ENCODE measurements at places on chromosomes 2 and 18. TPM values are rescaled to one million over a fixed set of nuclear protein-coding genes. Genes with fewer than 3 reads are reported as not detected.

DNA sequence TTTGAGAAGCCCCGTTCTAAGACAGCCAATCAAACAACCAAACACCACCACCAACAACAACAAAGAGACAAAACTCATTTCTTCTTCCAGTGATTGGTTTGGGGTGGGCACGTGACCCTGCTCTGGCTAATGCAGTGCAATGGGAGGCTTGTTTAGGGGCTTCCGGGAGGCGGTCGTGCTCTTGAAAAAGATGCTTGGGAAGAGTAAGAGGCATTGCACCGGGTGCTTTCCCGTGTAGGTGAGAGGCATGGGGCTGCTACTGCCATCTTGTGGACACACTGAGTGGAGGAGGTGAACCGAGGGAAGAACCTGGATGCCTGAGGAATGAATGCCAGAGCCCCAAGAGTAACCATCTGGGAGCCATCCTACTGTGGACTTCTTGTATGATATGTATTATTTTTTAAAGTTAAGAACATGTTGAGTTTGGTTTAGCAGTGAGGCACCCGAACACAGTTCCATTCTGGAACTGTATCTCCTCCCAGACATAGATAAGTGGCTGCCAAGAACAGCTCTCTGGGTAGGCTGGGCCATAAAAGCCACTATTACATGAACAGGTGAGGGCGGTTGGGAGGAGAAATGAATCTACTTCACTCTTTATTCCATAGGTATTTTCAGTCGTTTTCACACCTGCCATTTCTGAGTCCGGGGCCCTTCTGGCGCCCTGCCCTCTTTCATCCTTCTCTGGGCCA is 19.1 kb upstream of the ARHGAP25 start:
- peak; percentile 42 for DNase-seq

- DNase-seq: no peak
Measured at GRCh38 chr2:171625006-171625405, 62.3 kb upstream of the DYNC1I2 start.

DNA sequence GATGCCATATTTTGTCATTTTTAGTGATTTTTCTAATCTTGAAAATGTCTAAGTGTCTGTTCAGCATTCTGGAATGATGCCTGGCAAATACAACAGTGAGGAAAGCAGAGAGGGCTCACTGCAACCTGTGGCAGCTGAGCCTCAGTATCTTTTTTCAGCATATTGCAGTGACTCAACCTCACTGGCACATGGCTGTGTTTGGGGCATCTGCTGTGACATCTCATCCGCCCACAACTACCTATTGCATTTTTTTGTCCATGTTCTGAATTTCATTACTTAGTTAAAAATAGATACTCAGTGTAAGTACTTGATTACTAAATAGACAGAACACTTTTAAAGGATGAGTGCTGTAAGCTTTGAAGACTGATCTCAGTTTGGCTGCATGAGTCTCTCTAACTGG is 10.7 kb downstream of the BABAM2 start:
- no peak for DNase-seq

DNA sequence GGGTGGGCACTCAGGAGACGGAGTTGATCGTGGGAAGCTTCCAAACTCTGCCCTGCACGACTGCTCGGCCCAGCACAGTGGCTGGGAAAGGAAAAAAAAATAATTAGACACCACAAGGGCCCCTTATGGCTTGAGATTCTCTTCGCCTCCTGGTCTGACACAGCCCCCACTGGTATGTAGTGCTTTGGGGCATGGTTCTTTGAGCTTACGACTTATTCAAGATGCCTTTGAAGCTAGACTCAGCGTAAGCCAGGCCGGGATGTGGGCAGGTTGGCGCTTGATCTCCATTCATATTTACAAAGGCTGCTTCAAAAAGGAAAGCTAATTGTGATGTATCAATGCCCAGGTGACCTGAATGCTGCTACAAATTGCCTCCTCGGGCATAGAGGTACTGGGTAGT is 50.5 kb downstream of the CXCR4 start:
- DNase-seq: no peak

Gene REG3G
- not detected for polyA plus RNA-seq

Gene CHN1
- 26.1 TPM for polyA plus RNA-seq

Gene KCNS3
- 6.9 TPM for polyA plus RNA-seq

Gene ARPC2
- polyA plus RNA-seq: 237 TPM

Gene ST6GAL2
- polyA plus RNA-seq: 11.5 TPM

Gene MREG
- polyA plus RNA-seq: 19.9 TPM

Gene UGT1A6
- polyA plus RNA-seq: 2.8 TPM

Measured in renal pelvis (tissue), 12 donors.